ENCODE measurements at places on chromosomes 7 and 10. TPM values are rescaled to one million over a fixed set of nuclear protein-coding genes. Genes with fewer than 3 reads are reported as not detected.

Gene TMEM26
- total RNA-seq = 0.14 TPM

Gene GPR158
- under 0.01 TPM for total RNA-seq

Gene COBL
- total RNA-seq = not detected

Gene LIPM
- total RNA-seq = not detected

Gene PTPRN2
- total RNA-seq = 0.53 TPM

Gene LRMDA
- 7.2 TPM for total RNA-seq

Gene MYL10
- not detected for total RNA-seq

Gene SYCE1
- not detected for total RNA-seq

Gene CYP2C19
- not detected for total RNA-seq

Gene PLPP4
- total RNA-seq = 5.2 TPM

Gene CDCA7L
- 175 TPM for total RNA-seq

Gene ARMS2
- not detected for total RNA-seq

Gene NANOS1
- total RNA-seq = 0.11 TPM

Gene CALHM1
- not detected for total RNA-seq

Gene METTL27
- total RNA-seq = 1.0 TPM

Gene ANKRD30A
- total RNA-seq = not detected

Gene CHST3
- 12.9 TPM for total RNA-seq

Gene ARMC10
- total RNA-seq = 49.0 TPM

Gene GTF2IRD1
- total RNA-seq = 5.4 TPM

Gene PLXDC2
- total RNA-seq = 2.9 TPM

Gene GBX1
- total RNA-seq = not detected

Gene FOXL3
- total RNA-seq = not detected

Gene NAT16
- total RNA-seq = not detected

Gene CH25H
- 0.40 TPM for total RNA-seq

Gene LRRD1
- total RNA-seq = not detected

Gene FGFR2
- 0.20 TPM for total RNA-seq

Gene EIF5AL1
- 0.40 TPM for total RNA-seq

Gene PRSS37
- total RNA-seq = not detected

Gene ERVW-1
- not detected for total RNA-seq

Gene GPR22
- 0.04 TPM for total RNA-seq

Gene BEND7
- total RNA-seq = 13.9 TPM

Gene GSTO2
- total RNA-seq = 0.25 TPM

Gene ADIRF
- 36.5 TPM for total RNA-seq

Gene ST8SIA6
- 0.79 TPM for total RNA-seq

Gene OSBPL3
- 28.2 TPM for total RNA-seq

Gene DDC
- total RNA-seq = not detected

Gene LRRC4
- 0.40 TPM for total RNA-seq

Gene HOGA1
- total RNA-seq = 0.18 TPM

Gene SEMA3C
- 5.5 TPM for total RNA-seq

Gene EEPD1
- 0.33 TPM for total RNA-seq

Gene LMTK2
- total RNA-seq = 11.4 TPM

Gene NXPH1
- not detected for total RNA-seq

Gene PRPS1L1
- total RNA-seq = not detected

Gene PON3
- 0.20 TPM for total RNA-seq

Gene CFAP46
- total RNA-seq = 3.0 TPM

Gene ANKRD7
- 0.13 TPM for total RNA-seq

Gene UNC5B
- total RNA-seq = 8.0 TPM

Gene TMEM213
- not detected for total RNA-seq

Gene GPR15LG
- not detected for total RNA-seq

Gene CPN1
- not detected for total RNA-seq

Gene CPEB3
- total RNA-seq = 0.92 TPM

Gene MNX1
- total RNA-seq = not detected

Gene SPACDR
- 1.2 TPM for total RNA-seq
